ENCODE measurements at places on chromosomes 7 and 10.
A peak's percentile ranks its signal among the peaks of the same experiment; 100 is the strongest.

GRCh38 chr7:52749880-52750279, 285.6 kb upstream of the POM121L12 start:
- no peak for DNase-seq

- no peak for DNase-seq
These were observed 386.2 kb downstream of the GALNT17 start for GRCh38 chr7:71517940-71518699.

DNA sequence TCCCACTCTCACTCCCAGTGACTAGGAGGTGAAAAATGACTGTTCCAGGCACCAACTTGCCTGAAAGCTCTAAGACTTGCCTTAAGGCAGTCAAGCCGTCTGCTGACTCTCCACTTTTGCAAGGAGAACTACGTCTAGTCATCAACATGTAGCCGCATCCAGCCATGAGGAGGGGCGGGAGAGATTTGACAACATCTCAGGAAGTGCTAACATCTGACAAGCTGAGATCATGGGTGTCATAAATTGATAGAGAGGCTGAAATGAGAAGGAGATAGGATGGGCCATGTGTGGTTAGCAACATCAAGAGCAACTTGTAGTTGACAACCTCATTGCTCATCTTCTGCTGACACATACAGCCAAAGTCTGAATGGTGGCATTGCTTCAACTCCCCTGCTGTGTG, 9.0 kb upstream of the TBXAS1 start:
- DNase-seq, result no peak

GRCh38 chr7:41911792-41912191, 208.9 kb upstream of the INHBA start:
- DNase-seq, result no peak

- DNase-seq, result peak; percentile 84
These were observed at the start of gene ZNF394 for GRCh38 chr7:99499721-99500636. Gene ZNF394, minus strand, starts transcription at chr7:99500281. Its CDS starts 188 bp downstream, at chr7:99500093.

DNA sequence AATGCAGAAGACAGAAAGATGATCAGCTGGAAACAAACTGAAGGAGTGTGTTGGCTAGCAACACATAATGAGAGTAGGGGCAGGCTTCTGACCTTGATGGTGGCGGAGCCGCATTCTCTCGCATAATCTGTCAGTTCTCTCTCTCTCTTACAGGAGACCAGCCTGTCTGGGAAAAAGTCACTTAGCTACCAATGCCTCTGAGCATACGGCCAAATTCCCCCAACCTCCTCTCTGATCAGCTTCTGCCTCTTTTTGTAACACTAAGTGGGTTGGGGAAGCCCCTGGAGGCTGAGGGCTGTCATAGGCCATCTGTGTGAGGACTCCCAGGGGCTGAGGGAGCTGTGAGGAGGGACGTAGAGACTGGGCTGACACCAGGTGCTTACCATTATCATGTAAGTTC, 104.6 kb downstream of the HIPK2 start:
- DNase-seq, result peak; percentile 79

- no peak for DNase-seq
These were observed 22.1 kb downstream of the POLL start for GRCh38 chr10:101565936-101566332.

GRCh38 chr7:115511330-115511729, 519.2 kb downstream of the TFEC start:
- DNase-seq, result no peak

- no peak for DNase-seq
These were observed 24.1 kb upstream of the MAT1A start for GRCh38 chr10:80313523-80313922.

- no peak for DNase-seq
These were observed 82.4 kb downstream of the SHH start for GRCh38 chr7:155729847-155730246.

GRCh38 chr7:142556740-142557139, 192.5 kb upstream of the PRSS1 start:
- DNase-seq, result no peak

- no peak for DNase-seq
These were observed 117.9 kb downstream of the SND1 start for GRCh38 chr7:127769696-127770400.

- DNase-seq, result no peak
These were observed at the start of gene TTYH3 for GRCh38 chr7:2631946-2632732. Gene TTYH3, plus strand, starts transcription at chr7:2631986. Its CDS starts 170 bp downstream, at chr7:2632156.

- no peak for DNase-seq
These were observed 112.5 kb downstream of the DOCK1 start for GRCh38 chr10:127017541-127018297.

- no peak for DNase-seq
These were observed 258.0 kb downstream of the GFRA1 start for GRCh38 chr10:116014871-116015582.

DNA sequence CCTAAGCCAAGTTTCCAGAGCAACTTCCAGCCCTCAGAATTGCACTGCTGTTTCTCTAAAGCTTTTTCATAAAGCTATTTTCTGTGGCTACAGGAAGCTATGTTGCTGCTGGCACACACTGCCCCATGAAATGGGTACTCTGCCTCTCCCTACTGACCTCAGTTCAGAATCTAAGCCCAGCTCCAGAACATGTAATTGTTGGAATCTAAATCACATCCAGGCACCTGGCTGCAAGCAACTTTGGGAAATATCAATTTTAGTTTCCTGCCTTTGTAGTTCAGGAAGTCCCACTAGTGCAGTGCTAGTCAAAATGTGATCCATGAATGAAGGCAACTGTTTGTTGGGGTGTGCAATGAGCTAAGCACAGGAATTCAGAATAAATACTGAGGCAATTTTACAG, 226.2 kb downstream of the THSD7A start:
- DNase-seq, result no peak

DNA sequence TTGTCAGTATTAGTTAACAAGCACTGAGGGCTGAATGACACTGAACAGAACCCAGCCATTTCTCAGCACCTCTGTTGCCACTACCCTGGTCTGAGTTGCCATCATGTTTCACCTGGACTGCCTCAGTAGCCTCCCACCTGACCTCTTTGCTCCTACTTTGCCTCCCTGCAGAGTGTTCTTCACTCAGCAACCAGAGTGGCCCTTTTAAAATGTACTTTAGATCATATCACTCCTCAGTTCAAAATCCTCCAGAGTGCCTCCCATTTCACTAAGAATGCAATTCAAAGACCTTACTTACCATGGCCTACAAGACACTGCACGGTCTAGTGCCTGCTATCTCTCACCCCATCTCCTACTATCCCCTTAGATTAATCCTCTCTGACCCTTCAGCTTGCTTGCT, 214.5 kb downstream of the AUTS2 start:
- no peak for DNase-seq

DNA sequence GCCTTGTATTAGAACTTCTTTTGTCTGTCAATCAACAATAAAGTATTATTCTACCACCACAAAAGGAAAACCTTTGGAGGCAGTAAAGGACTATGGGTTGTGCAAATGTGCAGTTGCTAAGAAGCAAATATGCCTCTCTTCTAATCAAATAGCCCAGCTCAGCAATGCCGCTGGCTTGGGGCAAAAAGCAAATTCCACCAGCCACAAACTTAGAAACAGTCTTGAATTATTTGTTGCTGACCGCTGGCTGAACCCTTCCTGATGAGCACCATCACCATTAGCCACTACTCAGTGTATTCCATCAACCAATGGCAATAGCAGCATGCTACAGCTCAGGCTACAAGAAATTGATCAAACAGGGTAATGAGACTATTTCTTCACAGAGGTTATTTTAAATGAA, 51.0 kb downstream of the SKAP2 start:
- no peak for DNase-seq

- no peak for DNase-seq
These were observed 24.2 kb downstream of the MGMT start for GRCh38 chr10:129491123-129491734.

DNA sequence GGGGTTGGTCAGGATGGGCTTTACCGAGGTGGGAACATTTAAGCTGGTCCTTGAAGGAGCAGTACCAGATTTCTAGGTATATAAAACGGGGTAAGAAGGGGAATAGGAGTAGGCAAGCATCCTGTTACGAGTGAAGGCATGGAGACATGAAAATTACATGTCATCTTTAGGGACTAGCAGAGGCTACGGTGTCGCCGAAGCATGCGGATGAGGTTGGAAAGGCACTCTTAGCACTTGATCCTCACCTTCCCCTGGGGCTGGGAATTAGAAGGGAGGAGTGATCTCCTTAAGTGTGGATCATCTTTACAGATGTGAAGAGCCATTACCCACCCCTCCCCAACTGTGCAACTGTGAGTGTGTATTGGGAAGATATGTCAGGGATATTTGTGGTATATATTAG, 13.8 kb upstream of the ZRANB1 start:
- no peak for DNase-seq

DNA sequence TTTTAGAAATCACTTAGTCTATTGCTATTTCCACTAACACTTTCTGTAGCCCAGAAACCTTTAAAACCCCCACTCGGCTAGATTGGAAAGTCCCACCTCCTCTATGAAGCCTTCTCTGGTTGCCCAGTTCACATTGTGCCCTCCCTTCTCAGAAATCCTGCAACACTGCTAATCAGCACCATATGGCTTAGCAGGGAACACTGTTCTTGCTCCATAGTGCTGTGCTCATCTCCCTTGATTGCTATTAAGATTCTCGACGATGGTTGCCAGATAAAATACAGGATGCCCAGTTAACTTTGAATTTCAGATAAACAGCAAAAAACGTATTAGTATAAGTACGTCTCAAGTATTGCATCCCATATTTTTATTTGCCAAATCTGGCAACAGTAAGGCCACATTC, 40.1 kb upstream of the XPNPEP1 start:
- DNase-seq, result no peak

DNA sequence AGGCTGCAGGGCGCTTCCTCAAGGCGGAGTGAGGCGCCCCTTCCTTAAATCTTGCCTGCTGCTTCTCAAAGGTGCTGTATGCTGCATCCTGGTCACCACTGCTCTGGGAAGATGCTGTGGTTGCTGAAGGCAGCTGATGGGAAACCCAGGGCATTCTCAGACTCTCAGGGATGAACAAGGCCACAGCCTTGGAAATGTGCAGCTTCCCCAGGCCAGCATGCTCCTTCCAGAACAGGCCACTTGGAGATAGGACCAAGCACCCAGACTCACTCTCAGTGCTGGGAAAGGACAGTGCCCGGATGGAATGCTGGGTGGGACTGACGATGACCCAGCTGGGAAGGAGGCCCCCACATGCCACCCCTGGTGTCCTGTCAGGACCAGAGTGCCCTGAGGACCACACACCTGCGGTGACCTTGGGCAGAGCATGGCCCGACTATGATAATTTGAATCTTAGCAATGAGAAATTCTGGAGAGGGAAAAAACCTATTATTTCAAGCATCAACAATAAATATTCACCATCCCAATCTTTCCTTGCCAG, 235.5 kb downstream of the TNS3 start:
- DNase-seq, result no peak

GRCh38 chr10:31319602-31320549, 860 bp downstream of the ZEB1 start:
- DNase-seq, result no peak

GRCh38 chr10:21525367-21526187, at the start of gene SKIDA1:
Gene SKIDA1, minus strand, starts transcription at chr10:21525682. Its CDS starts 7,860 bp downstream, at chr10:21517822.
- no peak for DNase-seq

GRCh38 chr7:89002981-89003956, 207.7 kb upstream of the TEX47 start:
- DNase-seq, result peak; percentile 15

DNA sequence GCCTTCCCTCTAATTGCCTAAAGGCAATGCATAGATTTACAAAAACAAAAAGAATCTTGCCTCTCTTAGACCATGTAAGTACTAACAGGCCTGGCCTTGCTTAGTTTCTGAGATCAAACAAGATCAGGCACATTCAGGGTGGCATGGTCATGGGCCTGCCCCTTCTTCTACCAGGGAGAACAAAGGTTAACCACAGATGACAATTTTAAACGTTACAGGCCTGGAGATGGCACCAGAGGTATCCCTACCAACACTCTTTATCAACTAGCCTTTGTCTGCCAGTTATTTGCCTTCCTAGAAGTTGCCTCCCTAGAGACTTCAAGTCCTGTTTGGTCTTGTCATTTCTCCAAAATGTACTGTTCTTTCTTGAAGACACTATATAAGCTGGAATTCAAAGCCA, 252.6 kb downstream of the DOCK4 start:
- no peak for DNase-seq

GRCh38 chr10:112624546-112625048, 177.6 kb downstream of the VTI1A start:
- DNase-seq, result no peak

DNA sequence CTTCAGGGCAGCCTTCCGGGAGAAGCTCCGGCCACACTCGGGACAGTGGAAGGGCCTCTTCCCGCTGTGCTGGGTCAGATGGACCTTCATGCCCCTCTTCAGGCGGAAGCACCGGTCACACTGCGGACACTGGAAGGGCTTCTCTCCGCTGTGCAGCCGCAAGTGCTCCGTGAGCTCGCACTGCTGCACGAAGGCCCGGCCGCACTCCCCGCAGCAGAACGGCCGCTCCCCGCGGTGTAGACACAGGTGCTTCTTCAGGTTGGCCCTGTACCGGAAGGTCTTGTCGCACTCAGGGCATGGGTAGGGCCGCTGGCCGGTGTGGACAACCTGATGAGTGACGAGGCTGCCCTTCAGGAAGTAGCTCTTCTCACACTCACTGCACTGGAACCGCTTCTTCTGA, 14.2 kb upstream of the ZNF786 start:
- no peak for DNase-seq

DNA sequence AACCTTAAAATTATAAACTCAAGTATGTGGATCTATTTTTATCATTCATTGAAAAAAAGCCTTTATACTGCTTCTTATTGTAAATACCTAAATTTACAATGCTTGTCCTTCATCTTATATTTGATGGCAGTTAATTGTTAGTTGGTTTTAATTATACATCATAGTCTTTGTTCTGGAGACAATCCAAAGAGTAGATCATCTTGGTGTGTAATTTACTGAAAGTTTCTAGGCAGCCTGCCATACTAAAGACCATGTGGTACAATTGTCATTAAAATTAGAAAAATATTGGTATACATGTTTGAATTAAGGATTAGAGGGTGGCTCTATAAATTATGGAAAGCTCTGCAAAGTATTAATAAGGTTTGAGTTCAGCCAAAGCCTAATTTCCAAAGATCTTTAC, 231.4 kb downstream of the KCND2 start:
- no peak for DNase-seq

DNA sequence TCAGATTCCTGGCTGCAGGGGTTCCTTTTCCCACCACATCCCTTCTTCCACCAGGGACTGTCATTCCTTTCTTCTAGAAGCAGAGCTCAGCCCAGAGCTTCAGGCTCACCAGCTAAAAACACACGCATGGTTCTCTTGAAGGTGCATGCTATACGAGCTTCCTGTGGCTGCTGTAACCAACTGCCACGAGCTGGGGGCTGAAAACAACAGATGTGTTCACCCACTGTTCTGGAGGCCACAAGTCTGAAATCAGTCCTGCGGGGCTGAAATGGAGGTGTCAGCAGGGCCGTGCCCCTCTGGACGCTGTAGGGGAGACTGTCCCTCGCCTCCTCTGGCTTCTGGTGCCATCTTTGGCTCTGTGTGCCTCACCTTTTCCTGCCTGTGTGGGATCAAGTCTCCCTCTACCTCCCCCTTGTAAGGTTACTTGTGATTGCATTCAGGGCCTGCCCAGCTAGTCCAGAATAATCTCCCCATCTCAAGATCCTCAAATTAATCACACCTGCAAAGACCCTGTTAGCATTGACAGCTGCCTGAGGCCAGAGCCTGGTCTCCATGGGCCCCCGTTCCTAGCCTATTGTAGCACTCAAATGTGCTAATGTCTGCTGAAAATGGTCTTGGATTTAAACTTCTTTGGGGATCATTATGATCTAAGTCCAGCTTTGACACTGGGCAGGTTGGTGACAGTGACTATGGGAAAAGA, 13.7 kb downstream of the RAB19 start:
- DNase-seq, result no peak

Data from GM12864 (cell line).